Fibroblast of mammary gland (primary cell): ENCODE measurements at places on chromosomes 12 and 14.

DNA sequence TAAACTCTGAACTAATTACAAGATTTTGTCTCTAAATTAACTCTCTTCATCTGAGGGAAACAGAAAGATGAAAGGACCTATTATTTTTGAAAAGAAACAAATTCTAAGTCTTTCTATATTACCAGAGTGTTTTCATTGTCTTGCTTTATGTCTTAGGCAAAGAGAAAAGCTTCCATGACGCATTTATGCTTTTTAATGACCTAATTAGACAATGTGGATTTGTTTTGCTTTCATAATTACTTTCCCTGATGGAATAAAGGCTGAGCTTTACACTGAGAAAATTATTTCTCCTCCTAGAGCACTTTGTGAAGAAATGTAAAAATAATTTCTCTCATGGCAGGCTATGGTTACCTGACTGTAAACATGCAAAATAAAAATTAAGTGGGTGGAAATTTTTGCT, 138.0 kb upstream of the SLCO1C1 start:
- no peak for DNase-seq

- DNase-seq, result peak; percentile 44
Observed at GRCh38 chr12:53219292-53219955, 12.4 kb upstream of the ITGB7 start.

- DNase-seq, result no peak
Observed at GRCh38 chr12:84470361-84470760, 442.2 kb downstream of the SLC6A15 start.

DNA sequence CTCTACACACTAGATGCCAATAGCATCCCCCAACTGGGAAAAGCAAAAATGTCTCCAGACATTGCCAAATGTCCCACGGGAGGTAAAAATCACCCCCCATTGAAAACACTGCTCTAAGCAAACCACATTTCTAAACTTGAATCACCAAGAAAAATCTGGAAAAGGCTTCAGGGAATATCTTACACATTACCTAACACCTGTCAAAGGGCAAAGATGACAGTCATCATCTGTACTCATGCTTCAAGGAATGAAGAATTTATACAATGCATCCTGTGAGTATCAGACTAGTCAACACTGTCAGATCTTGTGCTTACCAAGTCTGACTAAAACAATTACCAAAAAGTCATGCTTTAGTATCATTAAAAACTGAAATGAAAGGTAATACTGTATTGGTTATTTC, 161.6 kb upstream of the SOX5 start:
- peak; percentile 69 for DNase-seq

DNA sequence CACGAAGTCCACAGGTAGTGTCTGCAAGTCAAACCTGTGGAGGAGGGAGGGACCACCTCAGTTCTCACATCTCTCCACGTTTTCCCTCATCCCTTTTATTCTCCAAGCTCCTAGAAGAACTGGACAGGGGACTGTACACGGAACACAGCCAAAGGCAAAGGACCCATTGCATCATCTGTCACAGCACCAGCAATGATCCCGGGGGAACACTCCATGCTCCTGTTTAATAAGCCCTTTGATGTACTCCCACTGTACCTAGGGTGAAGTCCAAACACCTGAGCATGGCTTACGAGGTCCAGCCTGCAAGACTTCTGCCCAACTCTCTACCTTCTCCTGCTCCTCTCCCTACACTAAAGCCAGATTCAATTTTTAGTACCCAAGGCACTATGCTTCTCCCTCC, 26.5 kb downstream of the PRPF40B start:
- DNase-seq, result no peak

DNA sequence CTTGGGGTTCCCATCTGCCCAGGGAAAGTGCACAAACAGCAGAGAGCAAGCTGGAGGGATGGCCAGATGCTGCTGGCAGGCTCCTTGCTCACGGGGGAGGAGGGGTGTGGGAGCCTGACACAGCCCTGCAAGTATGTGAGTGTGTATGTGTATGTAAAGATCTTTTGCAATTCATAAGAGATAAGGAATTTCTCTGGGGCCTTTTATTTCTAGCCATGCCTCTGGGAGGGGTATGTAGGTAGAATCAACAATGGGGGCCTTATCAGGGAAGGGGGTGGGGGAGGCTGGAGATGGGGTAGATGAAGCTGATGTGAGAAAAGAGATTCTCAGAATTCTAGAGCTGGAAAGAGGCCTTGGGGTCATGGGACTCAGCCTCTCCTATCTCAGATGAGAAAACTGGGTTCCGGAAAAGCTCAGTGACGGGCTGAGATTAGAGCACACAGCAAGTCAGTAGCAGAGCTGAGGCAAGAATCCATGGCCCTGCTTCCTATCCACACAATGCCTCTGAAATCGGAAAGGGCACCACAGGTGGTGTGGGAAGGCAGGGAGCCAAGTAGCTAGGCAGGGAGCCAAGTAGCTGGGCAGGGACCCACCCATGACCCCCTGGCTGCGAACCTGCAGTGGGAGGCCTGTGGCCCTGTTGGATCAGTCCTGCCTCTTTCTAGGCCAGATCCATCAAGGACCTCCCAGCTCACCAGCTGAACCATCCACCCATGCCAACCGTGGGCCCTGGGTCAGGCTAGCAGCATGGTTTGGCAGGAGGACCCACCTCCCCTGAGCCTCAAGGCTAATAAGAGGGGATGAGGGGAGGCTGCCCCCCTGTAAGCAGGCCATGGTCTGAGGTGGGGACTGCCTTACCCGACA, 54.7 kb downstream of the PLEKHG3 start:
- DNase-seq, result peak; percentile 86

- peak; percentile 73 for DNase-seq
Observed at GRCh38 chr12:16323010-16323409, 24.4 kb upstream of the MGST1 start.

- DNase-seq, result no peak
Observed at GRCh38 chr14:60212503-60213371, 36.3 kb upstream of the PPM1A start.

GRCh38 chr12:11771895-11772502, 122.5 kb downstream of the ETV6 start:
- peak; percentile 25 for DNase-seq

GRCh38 chr12:26719852-26720251, 113.1 kb downstream of the ITPR2 start:
- no peak for DNase-seq

GRCh38 chr14:50218501-50218900, 12.9 kb downstream of the SOS2 start:
- peak; percentile 14 for DNase-seq

GRCh38 chr14:104714066-104714465, 10.0 kb upstream of the ADSS1 start:
- DNase-seq, result no peak

DNA sequence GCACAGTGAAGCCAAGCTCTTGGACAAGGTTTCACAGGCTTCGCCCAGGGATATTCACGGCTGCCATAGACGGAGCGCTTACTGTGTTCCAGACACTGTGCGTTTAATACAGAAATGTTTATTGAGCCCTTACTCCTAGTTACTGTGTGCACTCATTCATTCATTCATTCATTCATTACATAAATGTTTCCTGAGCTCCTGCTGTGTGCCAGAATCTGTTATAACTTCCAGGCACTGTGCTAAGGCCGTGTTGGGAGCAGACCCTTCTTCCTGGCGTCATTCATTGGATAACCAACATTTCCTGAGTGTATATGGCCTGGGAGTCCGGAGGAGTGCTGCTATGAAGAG, 760 bp upstream of the MED13L start:
- DNase-seq, result no peak

DNA sequence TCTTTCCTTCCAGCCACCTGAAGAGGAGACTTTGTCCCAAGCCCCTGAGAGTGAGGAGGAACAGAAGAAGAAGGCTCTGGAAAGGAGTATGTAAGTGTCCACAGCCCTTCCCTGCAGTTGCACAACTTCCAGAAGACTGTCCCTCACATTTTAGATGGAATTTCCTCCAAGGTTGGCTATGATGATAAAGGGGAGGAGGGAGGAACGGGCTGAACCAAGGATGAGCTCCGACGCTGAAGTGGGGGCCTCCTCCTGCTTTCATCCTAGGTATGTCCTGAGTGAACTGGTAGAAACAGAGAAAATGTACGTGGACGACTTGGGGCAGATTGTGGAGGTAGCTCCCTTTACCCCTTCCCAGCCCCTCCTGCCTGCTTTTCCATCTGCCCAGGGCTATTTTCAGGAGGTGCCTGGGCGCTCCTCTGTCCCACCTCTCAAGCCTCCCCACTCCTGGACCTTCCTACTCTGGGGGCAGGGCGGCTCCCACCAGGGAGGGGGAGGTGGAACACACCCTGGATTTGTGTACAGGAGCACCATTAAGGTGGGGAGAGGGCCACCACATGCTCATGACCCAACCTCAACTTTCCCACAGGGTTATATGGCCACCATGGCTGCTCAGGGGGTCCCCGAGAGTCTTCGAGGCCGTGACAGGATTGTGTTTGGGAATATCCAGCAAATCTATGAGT, 2.3 kb downstream of the ARHGEF25 start:
- DNase-seq, result no peak

DNA sequence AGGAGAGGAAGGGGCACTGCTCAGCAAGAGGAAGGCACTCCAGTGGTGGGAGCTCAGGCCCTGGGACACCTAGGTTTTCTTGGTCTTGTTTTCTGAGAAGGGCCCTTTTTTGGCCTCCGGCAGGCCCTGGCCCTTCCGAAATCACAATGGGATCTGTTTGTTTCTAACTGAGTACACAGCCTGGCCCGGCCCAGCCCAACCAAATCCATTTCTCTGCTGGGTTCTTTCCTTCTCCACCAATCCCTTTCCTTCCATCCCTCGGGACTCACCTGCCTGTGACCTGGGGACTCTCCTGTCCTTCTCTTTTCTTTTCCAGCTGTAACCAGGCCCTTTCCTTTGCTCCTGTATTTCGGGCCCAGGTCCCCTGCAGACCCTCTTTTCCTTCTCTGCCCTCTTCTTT, 18.6 kb downstream of the TEAD4 start:
- DNase-seq, result no peak
